Left ventricle myocardium inferior (tissue), 1 donor: ENCODE measurements at places on chromosomes 2 and 18.

- H3K4me1 ChIP-seq: no peaks in the 10 kb centered on the region
- H3K27ac ChIP-seq: no peak overlapping the region
- H3K4me3 ChIP-seq: no peak overlapping the region
Measured at GRCh38 chr2:227939271-227940027, 68.0 kb downstream of the DAW1 start.

DNA sequence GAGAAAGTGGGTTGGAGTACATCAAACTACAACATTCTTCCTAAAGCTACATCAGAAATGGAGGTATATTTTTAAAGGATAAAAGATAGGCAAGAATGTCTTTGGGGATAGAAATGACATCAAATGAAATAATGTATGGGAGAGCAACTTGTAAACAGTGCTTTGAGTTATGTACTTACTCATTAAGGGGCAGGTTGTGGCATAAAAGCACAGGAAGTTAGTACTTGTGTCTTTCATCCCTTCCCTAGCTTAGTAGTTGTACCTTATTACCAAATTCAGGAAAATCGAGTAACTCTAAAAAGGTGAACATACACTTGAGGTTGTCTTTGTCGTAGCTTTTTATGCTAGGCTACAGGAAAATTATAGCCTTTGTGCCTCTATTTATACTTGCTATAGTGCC lies 28.9 kb downstream of the PPP1CB start:
- peaks cover 82% of the 10 kb centered on the region for H3K36me3 ChIP-seq
- DNase-seq: no peak
- no peak overlapping the region for H3K4me3 ChIP-seq
- no peaks in the 10 kb centered on the region for H3K27me3 ChIP-seq
- H3K4me1 ChIP-seq: peaks cover 40% of the 10 kb centered on the region

DNA sequence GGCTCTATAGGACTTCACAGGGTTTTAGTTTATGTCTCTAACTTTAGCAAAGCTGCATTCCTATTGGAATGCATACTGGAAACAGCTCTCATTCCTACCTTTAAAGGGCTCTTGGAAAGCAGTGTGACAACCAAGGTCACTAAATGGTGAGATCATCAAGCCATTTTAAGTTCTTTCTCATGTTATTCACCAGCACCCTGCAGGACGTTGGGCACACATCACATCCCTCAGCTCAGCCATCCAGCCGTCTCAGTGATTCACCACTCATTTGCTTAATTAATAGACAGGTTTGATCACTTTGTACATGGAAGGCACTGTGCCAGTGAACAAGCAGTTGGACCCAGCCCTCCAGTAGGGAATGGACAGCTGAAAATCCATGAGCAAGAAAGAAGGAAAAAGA lies 32.2 kb upstream of the RBM44 start:
- H3K36me3 ChIP-seq: peaks cover 63% of the 10 kb centered on the region
- peaks cover 26% of the 10 kb centered on the region for H3K4me1 ChIP-seq
- peak overlapping the region; percentile 56 for H3K27ac ChIP-seq
- H3K4me3 ChIP-seq: no peak overlapping the region
- H3K27me3 ChIP-seq: no peaks in the 10 kb centered on the region
- no peak for DNase-seq

DNA sequence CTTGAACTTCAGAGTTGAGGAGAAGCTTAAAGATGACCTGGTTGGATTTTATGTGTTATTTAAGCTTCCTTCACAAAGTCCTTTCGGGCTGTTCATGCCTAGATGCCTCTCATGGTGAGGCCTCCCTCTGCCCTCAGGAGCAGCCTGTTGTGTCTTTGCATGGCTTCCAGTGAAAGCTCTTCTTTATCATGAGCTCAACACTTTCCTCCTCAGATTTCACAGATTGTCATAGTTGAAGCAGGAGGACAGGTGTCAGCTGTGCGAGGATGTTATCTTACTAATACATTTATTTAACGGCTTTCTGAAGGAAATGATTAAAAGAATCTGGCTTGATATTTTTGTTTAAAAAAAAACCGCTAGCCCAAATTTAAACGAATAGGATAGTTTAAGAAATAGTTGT lies 48.8 kb upstream of the ITSN2 start:
- DNase-seq: no peak
- H3K36me3 ChIP-seq: no peaks in the 10 kb centered on the region
- peaks cover 46% of the 10 kb centered on the region for H3K27me3 ChIP-seq
- no peak overlapping the region for H3K4me3 ChIP-seq
- no peak overlapping the region for H3K27ac ChIP-seq

- H3K27ac ChIP-seq: peak overlapping the region; percentile 72
- no peaks in the 10 kb centered on the region for H3K27me3 ChIP-seq
- H3K4me1 ChIP-seq: peaks cover 66% of the 10 kb centered on the region
- peak overlapping the region; percentile 37 for H3K4me3 ChIP-seq
- H3K36me3 ChIP-seq: no peaks in the 10 kb centered on the region
- no peak for DNase-seq
Measured at GRCh38 chr2:25078170-25079049, 36.5 kb downstream of the EFR3B start.

GRCh38 chr2:149422991-149423338 lies 92.6 kb downstream of the LYPD6 start:
- H3K4me1 ChIP-seq: no peaks in the 10 kb centered on the region
- H3K4me3 ChIP-seq: no peak overlapping the region
- H3K36me3 ChIP-seq: no peaks in the 10 kb centered on the region

GRCh38 chr2:30710461-30710860 lies 96.8 kb downstream of the CAPN13 start:
- DNase-seq: no peak
- no peaks in the 10 kb centered on the region for H3K36me3 ChIP-seq
- no peak overlapping the region for H3K27ac ChIP-seq

GRCh38 chr18:26911840-26912239 lies 46.3 kb upstream of the AQP4 start:
- peaks cover 6% of the 10 kb centered on the region for H3K4me1 ChIP-seq
- no peaks in the 10 kb centered on the region for H3K27me3 ChIP-seq
- DNase-seq: no peak
- no peak overlapping the region for H3K4me3 ChIP-seq
